ENCODE measurements at places on chromosomes 4 and X.

DNA sequence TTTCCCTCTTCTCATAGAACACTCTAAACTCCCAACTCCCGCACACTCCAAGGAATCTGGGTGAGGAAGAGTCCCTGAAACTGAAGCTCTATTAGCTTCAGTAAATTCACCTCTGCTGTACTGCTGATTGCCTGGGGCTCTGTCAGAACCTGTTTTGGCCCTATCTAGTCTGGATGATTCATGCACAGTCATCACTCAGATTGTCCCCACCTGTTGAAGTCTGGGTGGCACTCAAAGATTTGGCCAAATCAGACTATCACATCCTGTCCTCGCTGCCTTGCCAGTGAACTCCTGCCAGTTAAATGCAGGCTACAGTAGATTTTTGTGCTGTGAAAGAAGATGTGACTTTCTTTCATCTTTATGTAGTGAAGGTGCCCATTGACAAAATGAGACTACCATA, 63.5 kb upstream of the EMCN start:
- no peak for DNase-seq

DNA sequence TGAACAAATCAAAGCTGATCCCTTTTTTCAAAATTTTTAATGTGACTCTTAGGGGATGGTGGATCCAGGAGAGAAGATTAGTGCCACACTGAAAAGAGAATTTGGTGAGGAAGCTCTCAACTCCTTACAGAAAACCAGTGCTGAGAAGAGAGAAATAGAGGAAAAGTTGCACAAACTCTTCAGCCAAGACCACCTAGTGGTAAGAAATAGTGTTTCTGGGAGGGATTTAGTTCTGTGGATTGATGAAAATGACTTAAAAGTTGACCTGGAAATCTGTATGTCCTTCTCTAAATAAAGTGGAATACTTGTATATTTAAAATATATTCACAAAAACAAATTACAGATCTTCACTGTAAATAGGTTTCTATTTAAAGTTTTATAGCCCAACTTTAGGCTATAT, 29.2 kb downstream of the NUDT9 start:
- no peak for DNase-seq

DNA sequence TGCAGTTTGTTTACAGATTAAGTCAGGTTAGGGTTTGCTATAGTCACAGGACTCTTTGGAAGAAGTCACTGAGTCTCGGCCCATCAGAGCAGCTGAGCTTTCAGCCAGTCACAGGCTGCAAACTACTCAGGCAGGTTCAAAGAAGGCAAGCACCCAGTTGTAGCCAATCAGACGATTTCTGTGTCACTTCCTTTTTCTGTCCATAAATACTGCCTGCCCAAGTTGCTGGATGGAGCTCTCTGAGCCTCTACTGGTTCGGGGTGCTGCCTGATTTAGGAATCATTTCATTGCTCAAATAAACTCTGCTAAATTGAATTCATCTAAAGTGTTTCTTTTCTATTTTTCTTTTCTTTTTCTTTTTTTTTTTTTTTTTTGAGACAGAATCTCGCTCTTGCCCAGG, 7.3 kb upstream of the SH3BP2 start:
- no peak for DNase-seq

- DNase-seq, result no peak
Observed at GRCh38 chr4:7427831-7428260, 6.9 kb downstream of the PSAPL1 start.

DNA sequence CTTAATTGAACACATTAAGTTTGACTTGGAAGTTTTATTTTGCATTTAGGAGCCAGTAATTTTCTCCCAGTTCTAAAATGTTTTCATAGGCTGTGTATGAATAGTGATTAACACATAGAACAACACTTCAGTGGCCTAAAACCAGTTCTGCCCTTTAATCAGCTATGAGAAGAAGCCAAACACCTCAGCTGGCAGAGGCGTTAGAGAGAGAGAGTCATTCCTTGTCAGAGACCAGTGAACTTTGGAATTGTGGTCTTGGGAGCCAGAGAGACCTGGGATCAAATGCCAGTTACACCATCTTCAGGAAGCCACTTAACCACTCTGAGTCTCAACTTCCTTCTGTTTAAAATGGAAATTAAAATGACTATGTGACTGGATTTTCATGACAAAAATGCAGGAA, 39.3 kb upstream of the PRPS2 start:
- DNase-seq, result no peak

DNA sequence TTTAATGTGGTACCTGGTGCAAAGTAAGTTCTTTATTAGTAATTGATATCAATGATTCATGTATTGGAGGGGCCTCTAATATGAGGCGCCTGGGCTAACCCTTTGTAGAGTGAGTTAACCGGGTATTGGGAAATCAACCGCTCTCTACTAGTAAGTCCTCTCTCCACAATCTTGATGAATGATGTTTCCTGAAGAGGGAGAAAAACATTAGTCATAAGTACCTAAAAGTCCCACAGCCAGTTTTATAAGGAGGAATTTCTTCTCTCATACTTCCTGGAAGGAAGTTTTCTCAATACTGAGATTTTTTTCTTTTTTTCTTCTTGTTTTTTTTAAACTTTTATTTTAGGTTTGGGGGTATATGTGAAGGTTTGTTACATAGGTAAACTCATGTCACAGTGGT, 62.3 kb downstream of the AGTR2 start:
- DNase-seq, result no peak

GRCh38 chr4:73998040-73999011, at the start of gene CXCL5:
Gene CXCL5 (minus strand): TSS chr4:73998677. CDS start chr4:73998581, 96 bp downstream.
- DNase-seq, result no peak

DNA sequence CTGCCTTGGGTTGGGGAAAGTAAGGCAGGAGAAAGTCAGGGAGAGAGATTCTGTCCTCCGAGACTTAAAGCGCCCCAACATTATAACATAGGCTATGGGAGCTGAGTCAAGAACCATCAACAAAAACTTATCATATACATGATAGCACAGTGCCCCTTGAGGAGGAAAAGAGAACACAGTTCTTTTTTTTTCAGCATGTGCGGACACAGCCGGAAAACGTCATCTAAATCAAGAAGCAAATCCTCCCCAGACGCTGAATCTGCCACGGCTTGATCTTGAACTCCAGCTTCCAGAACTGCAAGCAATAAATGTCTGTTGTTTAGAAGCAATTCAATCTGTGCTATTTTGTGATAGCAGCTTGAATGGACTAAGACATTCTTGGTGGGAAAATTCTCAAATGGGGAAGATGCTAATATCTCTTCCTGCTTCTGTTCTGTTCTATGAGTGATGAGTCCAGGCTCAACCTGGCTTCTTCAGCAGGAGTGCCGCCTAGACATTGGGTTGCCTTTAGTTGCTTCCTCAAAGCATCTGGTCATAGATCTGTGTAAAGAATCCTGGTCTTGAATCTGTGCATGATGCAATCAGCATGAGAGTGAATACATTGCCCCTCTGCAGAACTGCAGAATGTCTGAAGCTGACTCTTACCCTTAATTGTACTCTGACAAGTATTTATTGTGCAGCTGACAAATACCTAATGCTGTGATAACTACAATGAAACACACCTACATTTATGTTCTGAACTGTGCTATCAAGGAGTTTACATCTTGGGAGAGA, 549.8 kb upstream of the PRKX start:
- no peak for DNase-seq

GRCh38 chr4:7554905-7555304, 120.2 kb upstream of the PSAPL1 start:
- DNase-seq, result no peak

GRCh38 chrX:114500622-114501021, 83.3 kb upstream of the HTR2C start:
- DNase-seq, result no peak

DNA sequence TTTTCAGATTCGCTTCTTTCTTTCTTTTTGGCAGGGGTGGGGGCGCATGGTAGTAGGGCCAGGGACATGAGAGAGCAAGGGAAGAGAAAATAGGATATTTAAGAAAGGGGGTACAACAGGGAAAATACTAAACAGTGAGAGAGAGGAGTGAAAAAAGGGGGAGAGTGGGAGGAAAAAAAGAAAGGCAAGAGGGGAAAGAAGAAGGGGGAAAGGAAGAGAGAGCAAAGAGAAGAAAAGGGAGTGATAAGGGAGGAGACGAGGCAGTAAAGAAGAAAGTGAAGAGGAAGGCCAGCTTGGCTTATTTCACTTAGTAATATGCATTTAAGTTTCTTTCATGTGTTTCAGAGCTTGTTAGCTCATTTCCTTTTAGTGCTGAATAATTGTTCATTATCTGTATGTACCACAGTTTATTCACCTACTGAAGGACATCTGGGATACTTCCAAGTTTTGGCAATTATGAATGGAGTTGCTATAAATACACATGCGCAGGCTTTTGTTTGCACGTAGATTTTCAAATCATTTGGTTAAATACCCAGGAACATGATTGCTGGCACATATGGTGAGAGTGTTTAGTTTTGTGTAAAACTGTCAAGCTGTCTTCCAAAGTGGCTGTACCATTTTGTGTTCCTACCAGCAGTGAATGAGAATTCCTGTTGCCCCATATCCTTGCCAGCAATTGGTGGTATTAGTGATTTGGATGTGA, 37.3 kb downstream of the CASP6 start:
- DNase-seq, result no peak
